Epithelial cell of prostate (primary cell): ENCODE measurements at places on chromosomes 4 and X.

GRCh38 chrX:39196192-39197102 lies 395.2 kb downstream of the MID1IP1 start:
- peak; percentile 22 for DNase-seq

- no peak for DNase-seq
Measured at GRCh38 chr4:184402740-184403383, 71.5 kb downstream of the IRF2 start.

DNA sequence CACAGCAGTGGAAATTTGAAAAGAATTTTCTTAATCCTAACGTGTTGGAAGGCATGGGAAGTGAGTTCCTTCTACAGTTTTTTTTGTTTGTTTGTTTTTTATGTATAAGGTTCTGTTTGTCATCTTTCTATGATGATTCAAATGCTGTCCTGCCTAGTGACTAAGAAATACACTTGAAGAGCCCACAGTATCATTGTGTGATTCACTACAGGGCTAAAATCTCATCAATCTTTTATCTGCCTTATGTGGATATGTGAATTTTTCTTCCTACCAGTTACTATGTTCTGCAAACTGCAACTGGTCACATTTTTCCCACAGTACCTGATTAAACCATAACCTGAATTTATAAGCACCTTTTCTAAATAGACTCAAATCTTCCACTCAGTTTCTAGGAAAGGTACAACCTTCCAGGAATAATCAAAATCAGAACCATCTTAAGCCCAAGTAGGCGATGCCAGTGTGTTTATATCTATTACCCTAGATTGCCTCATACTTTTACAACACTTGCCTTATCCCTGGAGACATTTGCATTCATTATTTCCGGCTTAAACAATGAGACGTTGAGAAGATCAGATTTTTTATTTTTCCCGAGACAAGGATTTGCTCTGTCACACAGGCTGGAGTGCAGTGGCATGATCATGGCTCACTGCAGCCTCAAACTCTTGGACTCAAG lies 214.6 kb upstream of the GALNT7 start:
- DNase-seq: peak; percentile 8

GRCh38 chr4:7026107-7026506 lies 17.1 kb upstream of the TADA2B start:
- DNase-seq: no peak

DNA sequence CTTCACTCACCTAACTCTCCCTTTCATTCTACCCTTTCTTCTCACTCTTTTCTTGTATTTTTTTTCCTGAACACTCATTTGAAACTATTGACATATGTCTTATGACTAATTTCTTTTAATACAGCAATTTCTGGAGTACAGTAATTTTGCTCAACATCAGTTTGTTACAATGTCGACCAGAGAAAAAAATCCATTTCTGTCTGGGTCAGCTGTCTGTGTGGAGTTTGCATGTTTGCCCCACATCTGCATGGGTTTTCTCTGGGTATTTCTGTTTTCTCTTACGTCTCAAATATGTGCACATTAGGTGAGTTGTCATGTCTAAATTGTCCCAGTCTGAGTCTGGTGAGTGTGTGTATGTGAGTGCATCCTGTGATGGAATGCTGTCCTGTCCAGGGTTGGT lies 294.8 kb downstream of the HS3ST1 start:
- DNase-seq: no peak

DNA sequence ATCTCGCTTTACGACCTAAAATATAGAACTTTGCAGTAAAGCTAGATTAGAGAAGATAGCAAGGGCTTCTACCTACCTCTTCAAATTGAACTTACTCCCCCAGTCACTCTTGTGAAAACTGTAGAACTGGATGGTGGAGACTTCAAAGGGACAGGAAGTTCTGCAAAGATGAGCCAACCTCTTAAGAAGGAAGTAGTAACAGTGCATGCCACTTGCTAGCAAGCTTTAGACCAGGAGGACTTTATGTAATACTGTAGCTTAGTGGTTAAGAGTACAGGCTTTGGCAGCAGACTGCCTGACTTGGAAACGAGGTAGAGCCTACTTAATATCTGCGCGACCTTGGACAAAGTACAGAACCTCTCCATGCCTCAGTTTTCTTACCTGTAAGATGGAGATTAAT lies 27.5 kb upstream of the VBP1 start:
- no peak for DNase-seq

DNA sequence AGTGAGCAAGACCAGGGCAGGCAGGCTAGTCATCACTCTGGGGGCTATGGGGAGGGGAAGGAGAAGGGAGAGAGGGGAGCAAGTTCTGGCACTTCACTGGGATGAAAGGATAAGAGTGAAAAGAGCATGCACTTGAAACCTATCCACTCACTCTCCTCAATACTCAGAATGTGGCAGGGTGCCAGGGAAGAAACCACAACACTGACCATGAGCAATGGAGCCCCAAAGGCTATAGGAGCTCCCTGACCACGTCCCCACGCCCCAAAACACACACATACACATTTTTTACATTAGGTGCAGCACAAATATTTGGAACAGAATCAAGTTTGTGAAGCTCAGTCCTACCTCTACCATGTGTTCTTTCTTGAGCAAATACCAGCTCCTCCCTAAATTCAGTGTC lies 132.2 kb downstream of the IDS start:
- DNase-seq: no peak

DNA sequence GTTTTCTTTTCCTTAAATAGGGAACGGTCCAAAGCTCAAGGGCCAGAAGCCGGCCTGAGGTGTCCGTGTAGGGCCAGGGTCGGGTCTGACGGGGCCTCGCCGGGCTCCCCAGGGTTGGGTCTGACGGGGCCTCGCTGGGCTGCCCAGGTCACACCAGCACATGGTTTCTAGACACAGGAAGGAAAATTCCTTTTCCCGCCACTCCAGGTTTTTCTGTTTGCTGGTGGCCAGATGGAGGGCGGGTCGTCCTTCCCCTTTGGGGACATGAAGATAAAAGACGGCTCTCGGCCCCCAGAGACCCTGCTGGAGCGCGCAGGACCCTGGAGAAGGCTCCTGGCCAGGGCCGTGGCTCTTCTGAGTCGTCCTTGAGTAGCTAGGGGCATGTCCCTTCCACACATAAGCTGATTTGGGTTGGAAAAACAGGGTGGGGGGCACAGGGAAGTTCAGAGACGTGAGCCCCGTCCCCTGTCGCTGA lies 35.1 kb downstream of the PIGG start:
- no peak for DNase-seq

- no peak for DNase-seq
Measured at GRCh38 chr4:93743022-93743421, 85.5 kb upstream of the ATOH1 start.

- DNase-seq: no peak
Measured at GRCh38 chr4:10762561-10762960, 78.0 kb upstream of the CLNK start.

DNA sequence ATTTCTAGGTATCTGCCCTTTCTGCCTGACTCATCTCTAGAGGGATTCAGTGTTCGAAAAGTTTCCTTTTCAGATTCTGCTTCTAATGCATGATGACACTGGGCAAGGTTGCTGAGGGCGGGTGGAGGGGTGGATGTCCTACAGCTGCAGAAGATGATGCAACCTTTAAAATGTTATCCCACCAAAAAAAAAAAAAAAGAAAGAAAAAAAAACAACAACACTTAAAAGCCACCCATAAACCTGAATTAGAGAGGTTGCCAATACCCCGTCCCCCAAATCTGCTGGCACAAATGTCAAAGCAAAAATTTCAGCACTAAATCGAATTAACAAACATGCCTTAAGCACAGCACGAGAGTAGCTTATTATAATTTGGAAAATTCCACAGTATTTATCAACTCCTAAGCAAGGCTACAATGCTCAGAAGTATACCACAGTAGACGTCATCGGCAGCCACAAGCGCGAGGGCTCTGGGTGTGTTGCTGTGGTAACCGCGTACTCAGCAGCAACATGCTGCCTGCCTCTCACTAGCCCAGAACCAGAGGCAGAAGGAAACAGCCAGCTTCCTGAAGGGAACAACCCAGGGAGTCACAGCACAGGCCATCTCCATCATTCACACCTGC lies 167.5 kb upstream of the MAP3K15 start:
- DNase-seq: no peak

- DNase-seq: no peak
Measured at GRCh38 chrX:148309413-148309812, 191.0 kb upstream of the AFF2 start.

- DNase-seq: no peak
Measured at GRCh38 chr4:85548841-85549240, 73.9 kb downstream of the ARHGAP24 start.

- DNase-seq: no peak
Measured at GRCh38 chrX:69156638-69157037, 8.6 kb downstream of the PJA1 start.
